ENCODE measurements at places on chromosomes 6 and 20.

DNA sequence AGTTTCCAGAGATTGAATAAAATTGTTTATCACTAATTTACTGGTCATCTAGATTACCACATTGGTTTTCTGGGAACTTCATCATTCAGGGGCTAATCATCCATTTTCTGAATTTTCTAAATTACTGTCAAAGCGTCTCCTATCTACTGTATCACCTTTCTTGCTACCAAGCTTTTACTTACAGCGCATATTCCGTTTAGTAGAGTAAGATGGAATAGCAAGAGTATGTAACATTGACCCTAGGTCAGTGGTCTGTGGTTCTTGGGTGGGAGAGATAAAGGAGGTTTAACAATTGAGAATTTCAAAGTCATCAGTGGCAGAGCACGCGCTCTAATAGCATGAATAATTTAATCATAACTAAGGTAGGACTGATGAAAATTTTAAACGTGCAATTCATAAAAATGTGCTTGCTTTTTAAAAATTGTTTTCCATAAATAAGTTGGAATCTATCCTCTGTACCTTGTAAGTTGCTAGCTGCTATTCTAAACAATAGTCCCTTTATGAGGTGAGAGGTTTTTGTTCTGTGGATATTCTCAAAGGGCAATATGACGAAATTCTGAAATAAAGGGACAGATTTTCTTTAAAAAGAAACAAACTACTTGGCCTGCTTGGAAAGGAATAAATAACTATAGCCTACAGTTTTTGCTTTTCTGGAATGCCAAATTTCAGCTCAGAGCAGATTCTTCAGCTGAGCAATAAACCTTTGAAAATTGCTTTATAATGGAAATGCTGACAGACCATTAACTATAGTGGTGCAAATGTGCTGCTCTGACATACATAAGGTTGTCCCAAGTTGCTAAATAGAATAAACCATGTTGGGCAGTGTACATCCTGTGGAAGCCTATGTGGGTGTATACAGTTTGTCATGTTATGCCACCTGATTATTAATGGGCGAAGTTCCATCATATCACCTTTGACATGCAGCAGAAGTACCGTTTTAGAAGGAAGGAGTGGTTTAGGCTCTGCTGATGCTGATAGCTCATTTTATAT is 84.1 kb downstream of the ZFAND3 start:
- DNase-seq, result no peak

GRCh38 chr6:1601158-1602048 is 8.3 kb upstream of the FOXC1 start:
- no peak for DNase-seq

DNA sequence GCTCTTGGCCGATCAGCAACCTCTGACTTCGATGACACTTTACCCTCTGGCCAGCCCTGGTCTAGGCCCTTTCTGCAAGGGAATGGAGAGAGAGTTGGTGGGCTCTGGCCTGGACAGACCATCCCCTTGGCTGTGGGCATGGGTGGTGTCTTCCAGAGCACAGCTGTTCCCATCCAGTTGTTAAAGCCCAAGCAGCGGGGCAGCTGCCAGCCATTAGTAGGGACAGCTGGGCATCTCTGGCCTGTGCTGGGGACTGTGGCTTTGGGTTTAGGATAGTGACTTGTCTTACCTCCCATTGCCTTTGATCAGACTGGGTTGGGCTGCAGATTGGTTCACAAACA is 2.8 kb downstream of the CDC25B start:
- DNase-seq, result no peak

DNA sequence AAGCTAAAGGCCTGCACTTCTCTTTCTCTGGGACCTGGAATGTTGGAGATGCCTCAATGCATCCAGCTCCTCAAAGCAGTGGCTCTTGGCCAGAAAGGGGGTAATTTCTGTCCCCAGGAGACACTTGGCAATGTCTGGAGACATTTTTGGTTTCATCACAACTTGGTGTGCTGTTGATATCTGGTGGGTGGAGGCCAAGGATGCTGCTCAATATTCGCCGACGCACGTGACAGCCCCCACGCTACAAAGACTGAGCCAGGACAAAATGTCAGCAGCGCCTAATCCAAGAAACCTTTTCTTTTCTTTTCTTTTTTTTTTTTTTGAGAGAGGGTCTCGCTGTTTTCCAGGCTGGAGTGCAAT is 79.8 kb downstream of the SULF2 start:
- DNase-seq, result no peak

DNA sequence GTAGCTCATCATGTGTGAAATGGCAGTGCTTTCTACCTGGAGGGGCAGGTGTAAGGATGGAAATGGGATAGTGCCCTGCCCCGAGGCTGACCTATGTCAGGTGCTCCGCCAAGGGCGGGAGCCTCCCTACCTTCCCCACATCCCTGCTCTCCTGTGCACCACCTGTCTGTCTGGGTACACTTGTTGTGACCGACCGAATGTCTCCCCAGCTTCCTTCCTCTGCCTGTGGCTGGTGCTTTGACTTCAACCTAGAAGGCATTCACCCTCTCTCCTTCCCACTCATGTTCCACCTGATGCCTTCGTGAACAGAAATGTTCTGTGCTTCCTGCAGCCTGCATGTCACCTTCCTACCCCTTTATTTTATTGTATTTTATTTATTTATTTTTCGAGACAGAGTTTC is 114.8 kb downstream of the SCML4 start:
- DNase-seq, result no peak

DNA sequence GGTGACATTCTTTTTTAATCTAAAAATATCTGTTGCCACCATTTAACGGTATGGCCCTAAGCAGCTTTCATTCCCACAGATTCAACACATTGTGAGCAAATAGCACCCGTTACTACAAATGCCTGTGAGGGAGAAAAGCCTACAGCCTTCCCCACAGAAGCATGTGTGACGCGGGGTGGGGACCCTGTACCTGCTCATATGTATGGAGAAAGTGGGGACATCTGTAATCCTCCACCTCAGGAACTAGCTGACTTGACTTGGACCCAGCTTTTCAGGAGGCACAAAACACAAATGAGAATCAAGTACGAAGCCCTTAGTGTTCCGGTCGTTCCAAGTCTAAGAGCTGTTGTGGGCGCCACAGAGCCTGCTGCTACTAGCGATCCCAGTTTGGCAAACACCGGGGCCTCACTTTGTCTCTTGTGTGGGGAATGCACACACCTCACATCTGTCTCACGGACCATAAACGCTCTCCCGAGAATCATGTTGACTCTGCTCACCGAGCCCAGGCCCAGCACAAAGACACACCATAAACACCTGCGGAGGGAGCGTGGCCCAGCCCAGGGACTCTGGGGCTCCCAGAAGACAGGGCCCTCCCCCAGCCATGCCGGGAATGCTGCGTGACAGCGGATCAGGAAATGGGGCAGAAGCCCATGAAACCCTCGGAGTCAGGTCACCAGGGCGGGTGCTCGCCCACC is 21.6 kb downstream of the DLL1 start:
- no peak for DNase-seq

- DNase-seq, result no peak
Measured at GRCh38 chr20:44931911-44932310, 22.1 kb downstream of the PABPC1L start.

All from kidney epithelial cell (primary cell).